ENCODE measurements at places on chromosomes 1 and 21. TPM values are rescaled to one million over a fixed set of nuclear protein-coding genes. Genes with fewer than 3 reads are reported as not detected.

The ESPN gene
- total RNA-seq, result 0.24 TPM

DNA sequence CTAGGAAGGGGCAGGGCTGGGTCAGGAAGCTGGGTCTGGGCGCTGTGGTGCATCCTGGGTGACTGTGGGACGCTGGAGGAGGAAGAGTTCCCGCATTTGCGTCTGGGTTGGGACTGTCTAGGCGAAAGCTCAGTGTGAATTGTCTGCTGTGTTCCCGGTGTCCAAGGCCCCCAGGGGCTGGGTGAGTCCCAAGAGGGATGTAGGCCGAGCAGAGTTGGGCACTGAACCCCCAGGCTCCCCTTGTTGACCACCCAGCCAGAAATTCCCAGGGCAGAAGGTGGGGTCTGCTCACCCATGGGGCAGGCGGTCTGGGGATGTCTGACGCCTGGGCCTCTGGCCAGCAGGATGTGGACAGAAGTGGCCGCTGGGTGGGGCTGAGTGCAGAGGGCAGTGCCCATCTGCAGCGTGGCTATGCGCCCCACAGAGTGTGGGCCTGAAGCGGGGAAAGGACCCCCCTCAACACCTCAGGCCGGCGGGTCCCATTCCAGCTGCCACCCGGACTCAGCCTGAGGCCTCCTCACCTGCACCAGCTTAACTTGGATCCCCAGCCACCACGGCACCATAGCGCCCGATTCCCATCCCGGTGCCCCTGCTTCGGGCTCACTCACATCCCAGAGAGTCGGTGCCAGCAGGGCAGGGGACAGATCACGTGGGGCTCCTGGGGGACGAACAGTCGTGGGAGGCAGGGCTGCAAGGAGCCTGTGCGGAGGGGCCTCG, 37.0 kb upstream of the POFUT2 start:
- peak; percentile 68 for DNase-seq

- no peak for DNase-seq
These were observed 96.6 kb upstream of the ERRFI1 start for GRCh38 chr1:8122477-8123407.

GRCh38 chr21:33419538-33420123, 16.4 kb downstream of the IFNGR2 start:
- no peak for DNase-seq

GRCh38 chr1:47226121-47226838, 5.7 kb downstream of the TAL1 start:
- no peak for DNase-seq

The FAM110D gene
- 4.0 TPM for total RNA-seq

The TNFRSF8 gene
- total RNA-seq, result 0.92 TPM

GRCh38 chr1:6554907-6555778, at the start of gene TAS1R1:
TSS of gene TAS1R1 (plus strand) at chr1:6555307. CDS start at chr1:6555374, 67 bp downstream.
- no peak for DNase-seq

- no peak for DNase-seq
These were observed 43.2 kb upstream of the C1orf185 start for GRCh38 chr1:51058858-51059257.

DNA sequence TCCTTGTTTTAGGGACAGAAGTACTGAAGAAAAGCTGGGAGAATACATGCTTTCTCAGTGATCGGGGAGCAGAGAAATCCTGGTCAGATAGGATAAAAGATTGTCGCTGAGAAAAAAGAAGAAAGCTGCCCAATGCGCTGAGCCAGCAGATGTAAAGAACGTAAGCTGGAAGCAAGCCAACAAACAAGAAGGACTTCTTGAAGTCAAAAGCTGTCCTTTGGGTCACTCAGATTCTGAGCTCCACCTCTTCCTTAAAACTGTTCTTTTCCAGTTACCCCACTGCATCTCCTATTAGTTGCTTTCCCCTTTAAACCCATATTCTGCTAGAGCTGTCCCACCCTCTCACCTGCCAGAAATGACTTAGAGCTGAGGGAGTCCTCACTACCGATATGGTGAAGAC, 64.8 kb downstream of the GPR137B start:
- DNase-seq, result no peak

DNA sequence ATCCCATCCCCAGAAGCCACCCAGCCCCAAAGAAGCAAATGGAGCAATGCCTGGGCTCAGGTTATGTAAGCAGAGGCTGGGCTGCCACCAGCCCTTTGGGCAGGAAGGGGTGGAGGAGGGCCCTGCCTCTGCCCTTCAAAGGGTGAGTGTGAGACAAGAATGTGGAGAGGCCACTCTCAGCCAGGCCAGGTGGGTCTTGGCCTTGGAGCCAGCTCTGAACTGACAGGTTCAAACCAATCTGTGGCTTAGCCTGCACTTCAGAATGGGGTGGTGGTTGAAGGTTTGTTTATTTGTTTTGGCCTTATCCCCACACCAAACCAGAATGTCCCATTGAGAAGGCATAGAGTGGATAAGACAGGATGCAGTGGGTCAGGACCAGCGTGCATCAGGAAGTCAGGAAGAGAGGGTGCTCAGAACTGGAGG, 29.8 kb downstream of the C1orf116 start:
- DNase-seq, result no peak

The ANGPTL3 gene
- total RNA-seq, result not detected

- DNase-seq, result no peak
These were observed 29.5 kb upstream of the PGM1 start for GRCh38 chr1:63563745-63564144.

GRCh38 chr1:228101994-228102790, 933 bp downstream of the C1orf35 start:
- DNase-seq, result no peak

DNA sequence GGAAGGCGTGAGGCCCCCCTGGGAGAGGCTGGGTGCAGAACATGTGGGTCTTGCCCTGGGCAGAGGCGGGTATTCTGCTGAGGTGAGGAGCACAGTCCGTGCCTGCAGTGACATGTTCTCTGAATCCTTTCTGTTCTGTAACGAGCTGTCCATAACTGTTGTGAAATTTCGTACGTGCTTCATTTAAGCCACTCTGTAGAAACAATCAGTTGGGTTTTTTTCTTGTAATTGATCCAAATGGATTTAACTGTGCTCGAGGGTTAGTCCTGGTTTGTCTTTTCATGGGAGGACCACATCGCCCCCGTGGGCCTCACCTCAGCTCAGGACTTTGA, 45.4 kb upstream of the DIP2A start:
- no peak for DNase-seq

DNA sequence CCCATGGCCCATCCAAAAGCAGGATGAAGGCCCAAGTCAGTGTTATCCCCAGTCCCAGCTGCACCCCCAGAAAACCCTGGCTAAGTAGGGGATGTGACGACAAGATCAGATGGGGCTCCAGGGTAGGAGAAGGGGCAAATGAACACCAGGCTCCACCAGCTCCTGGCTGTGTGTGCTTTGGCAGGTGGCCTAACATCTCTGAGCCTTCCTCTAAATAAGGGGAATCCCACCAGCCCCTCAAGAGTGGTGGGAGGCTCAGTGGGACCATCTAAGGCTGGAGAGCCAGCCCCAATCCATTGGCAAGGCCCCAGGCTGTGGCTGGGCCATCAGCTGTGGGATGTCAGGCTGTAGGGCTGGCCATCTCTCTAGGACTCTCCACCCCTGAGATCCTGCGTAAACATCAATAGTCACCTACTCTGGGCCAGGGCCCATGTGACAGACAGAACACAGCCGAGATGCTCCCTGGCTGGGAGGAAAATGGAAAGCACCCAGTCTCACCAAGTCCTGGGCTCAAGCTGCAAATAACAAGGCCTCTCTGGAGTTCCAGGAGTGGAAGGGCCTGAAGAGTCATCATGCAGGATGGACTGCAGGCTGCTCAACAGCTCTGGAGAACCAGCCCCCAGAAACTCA, 7.5 kb downstream of the SDC3 start:
- peak; percentile 32 for DNase-seq

The NR5A2 gene
- 1.6 TPM for total RNA-seq

Measured in Right ventricle myocardium inferior (tissue), 1 donor.